ENCODE measurements at places on chromosomes 12 and 14. TPM values are rescaled to one million over a fixed set of nuclear protein-coding genes. Genes with fewer than 3 reads are reported as not detected.
A peak's percentile ranks its signal among the peaks of the same experiment; 100 is the strongest.

DNA sequence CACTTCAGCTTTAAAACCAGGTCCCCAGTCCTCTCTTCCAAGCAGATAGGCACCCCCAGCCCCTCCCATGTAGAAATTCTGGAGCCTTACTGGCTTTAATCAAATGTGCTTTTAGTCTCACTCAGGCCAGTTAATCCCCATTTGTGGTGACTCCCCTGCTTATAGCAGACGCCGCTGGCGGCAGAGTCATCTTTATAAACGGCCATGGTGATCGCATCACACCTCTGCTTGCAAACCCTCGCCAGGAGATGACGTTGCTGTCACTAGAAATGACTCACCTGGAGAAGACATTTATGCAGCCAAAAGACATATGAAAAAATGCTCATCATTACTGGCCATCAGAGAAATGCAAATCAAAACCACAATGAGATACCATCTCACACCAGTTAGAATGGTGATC, 369.3 kb downstream of the VRK1 start:
- no peak for DNase-seq

DNA sequence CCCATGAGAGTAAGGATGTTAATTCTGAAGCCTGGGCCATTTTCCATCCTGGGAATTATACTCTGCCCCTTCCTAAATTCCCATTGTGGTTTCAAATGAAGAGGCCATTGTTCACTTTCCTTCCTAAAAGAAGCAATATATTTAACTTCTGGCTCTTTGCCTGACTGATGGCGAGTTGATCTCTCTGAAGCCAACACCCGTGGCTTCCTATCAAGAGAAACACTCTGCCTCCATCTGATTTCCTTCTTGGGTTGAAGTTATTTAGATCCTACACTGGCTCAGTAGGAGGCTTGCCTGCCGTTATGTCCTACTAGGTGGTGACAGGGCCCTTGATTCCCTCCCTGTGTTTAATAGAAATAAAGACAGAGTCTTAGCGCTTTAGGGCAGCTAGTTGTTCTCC, 97.4 kb downstream of the PRKCH start:
- DNase-seq: no peak

GRCh38 chr14:55245657-55246268, 25.5 kb upstream of the FBXO34 start:
- DNase-seq: no peak

DNA sequence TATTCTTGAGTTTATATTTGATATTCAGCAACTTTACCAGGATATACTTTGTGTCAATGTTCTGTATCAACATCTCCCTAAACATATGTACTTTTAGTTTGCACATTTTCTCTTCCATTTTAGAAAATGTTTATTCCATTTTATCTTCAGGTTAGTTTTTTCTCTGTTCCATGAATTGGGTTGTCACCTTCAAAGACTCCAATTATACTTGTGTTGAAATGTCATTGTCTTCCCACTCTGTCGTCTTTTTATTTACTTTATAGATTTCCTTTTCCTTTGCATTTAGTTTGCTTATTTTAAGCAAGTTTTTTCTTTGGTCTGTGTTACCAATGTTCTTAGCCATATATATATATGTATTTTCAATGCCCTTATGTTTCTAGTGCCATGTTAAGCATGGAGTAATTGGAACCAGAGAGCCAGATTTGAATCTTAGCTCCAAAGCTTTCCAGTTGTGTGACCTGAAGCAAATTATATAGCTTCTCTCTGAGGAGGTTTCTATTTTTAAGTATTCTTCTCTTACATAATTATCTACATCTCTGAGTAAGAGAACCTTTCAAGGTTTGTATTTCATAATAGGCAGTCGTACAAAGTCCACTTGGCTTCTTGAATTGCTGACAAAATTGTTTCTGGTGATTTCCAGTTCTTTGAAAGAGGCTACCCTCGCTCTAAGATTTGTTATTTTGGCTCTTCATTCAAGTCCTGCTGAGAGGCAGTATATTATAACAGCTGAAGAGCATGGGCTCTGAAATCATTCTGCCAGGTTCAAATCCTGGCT, 85.8 kb upstream of the DYRK2 start:
- no peak for DNase-seq

DNA sequence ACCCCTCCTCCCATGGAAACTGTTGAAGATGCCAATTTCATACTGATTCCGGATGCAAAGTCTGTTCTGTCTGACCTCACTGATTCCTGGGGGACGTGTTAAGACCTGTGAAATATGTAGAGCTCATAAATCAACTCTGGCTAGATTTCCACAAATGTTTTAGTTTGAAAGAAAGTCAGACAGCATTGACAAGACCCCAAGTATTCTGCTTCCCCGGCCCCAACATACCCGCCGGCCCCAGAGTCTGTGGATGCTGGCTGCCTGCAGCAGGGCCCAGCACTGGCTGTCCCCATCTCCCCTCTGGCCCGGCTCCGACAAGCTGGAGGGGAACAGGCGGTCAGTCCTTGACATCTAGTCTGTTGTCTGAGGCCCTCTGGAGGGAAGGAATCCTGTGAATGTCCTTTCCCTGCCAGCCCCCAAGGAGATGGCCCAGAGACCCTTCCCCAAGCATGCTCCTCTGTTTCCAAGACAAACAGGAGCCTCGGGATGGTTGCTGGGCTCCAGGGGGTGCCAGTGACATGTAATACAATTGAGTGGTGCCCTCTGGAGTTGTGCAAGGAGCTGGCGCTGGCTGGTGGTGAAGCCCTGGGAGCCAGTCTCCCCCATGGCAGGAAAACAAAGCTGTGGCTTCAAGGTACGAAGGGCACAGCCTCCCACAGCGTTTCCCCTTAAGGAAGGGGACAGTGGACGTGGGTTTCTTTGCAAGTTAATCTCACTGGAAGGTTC, 22.3 kb downstream of the FBLN5 start:
- DNase-seq: peak; percentile 76

DNA sequence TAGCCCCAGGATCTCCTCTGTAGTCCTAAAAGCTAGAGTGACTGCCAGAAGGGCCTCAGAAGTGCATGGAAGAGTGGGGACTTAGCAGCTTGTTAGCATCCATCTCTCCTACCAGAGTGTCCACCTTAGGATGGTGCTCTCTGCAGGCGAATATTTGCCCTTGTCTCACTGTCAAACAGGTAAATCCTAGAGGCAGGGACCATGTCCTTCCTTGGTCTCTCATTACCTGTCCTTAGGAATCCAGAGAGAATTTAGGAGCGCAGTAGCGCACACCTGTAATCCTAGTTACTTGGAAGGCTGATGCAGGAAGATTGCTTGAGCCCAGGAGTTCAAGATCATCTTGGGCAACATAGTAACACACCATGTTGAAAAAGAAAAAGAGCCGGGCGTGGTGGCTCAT, 21.4 kb downstream of the AGAP2 start:
- DNase-seq: no peak

- no peak for DNase-seq
These were observed 16.5 kb downstream of the KRT7 start for GRCh38 chr12:52249511-52250047.

DNA sequence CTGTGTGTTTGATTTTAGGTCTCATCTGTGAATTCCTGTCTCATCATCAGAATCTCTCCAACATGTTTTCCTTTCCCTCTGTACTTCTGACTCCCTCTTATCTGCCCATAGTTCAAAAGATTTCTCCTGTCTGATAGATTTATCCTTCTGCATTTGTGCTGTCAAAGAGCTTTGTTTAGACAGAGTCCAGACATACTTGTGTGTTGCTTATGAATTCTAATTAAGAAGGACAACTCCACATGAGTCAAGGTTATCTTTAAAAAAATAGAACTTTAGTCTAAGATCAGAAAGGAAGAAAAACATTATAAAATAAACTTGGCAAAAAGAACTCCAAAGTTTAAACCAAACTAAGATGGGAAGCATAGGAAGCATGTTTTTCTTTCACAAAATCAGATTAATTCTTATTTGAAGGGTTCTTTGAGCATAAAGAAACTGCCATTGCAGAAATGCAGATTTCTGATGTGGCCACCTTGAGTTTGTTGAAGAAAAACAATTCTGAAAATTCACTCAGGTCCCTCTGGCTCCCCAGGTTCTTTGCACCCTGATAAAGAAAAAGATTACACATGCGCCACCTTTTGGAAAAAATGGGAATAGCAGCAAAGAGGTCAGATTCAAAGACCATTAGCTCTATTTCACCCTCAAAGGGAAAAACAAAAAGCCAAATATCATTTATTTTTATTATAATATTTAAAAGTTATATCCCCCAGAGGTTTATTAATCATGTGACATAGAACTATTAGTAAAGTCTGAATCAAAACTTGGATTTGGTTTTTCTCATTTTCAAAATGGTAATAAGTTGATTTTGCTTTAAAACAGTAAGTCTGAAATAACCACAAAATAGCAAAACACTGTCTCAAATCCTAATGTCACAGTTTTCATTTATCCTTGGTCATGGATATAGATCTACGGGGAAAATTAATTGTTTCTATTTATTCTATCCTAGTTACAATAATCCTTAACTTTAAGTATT, 143.7 kb upstream of the DCN start:
- DNase-seq: no peak

Gene RD3L
- total RNA-seq: not detected

Gene HHIPL1
- 2.5 TPM for total RNA-seq

Data from aorta (tissue), 5 donors.